ENCODE measurements at places on chromosomes 12 and 14.

- peak; percentile 69 for DNase-seq
These were observed 798 bp downstream of the CLEC2B start for GRCh38 chr12:9868311-9868801.

DNA sequence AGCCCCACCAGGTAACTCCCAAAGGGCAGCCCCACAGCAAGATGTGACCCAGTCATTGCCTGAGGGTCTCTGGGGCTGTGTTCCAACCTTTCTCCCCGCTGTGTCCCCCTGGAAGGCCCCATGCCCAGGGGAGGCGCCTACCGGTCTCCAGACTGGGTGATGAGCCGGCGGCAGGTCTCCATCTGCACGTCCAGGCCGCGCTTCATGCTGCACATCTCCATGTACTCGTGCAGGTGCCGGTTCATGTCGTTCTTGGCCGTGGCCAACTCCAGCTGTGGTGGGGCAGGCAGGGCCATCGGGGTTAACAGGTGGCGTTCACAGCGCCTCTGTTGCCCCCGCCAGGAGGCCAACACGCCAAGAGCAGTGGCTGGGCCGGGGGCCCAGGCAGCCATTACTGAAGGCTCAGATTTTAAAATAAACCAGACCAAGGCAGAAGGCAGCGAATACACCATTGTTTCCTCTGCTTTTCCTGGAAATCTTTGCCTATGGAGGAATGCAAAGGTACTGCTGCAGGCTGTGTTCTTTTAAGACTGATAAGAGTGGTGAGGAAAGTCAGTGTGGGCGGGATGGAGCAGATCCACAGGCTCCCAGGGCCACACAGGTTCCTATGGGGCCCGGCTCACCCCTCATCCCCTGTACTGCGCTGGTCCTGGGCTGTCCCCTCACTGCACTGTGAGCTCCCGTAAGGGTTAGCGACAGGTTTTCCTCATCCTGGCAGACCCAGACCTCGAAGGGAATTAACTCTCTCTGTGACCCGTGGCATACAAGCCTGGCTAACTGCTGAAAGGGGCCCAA, 7.3 kb downstream of the GAPDH start:
- no peak for DNase-seq

GRCh38 chr12:120961604-120962531, 16.5 kb upstream of the HNF1A start:
- peak; percentile 35 for DNase-seq

DNA sequence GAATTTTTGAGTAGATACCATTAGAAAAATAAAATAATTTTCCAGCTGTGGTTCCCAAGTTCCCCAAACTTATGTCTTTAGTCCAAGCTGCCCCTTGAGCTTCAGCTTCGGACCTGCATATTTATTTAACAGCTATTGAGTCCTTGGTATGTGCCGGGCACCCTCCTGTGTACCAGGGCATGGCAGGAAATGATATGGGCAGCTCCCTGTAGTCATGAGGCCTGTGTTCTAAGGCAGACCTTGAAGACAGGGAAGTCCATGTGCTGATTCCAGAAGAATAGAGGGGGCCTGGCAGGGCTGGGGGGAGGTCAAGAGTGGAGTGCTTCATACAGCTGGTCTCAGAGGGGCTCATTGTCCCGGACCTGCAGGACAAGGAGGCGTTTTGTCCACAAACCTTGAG, 29.2 kb downstream of the TRAF3 start:
- no peak for DNase-seq

- DNase-seq: no peak
These were observed 444.7 kb upstream of the FBXO33 start for GRCh38 chr14:39876916-39877315.

DNA sequence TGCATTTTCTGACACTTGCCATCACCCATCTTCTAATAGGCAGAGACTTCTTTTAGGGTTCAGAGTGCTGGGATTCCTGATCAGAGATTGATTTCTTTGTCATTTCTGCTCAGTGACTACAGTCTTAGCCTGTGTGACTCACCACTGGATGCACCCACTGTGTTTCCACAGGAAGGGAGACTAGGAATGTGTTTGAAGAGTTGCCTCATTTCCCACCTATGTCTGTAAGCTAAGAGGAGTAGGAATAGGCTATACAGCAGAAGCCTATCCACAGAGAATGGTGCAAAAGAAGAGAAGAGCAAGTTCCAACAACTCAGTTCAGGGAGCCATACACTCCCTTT, 60.2 kb upstream of the ACTN1 start:
- no peak for DNase-seq

GRCh38 chr12:123468786-123469185, 10.8 kb downstream of the SNRNP35 start:
- peak; percentile 60 for DNase-seq

Data from hematopoietic multipotent progenitor cell treated with erythropoietin and hydrocortisone succinate and interleukin-3 and kit ligand, for 4 days (in vitro differentiated cells).